ENCODE measurements at places on chromosomes 6 and 20.

DNA sequence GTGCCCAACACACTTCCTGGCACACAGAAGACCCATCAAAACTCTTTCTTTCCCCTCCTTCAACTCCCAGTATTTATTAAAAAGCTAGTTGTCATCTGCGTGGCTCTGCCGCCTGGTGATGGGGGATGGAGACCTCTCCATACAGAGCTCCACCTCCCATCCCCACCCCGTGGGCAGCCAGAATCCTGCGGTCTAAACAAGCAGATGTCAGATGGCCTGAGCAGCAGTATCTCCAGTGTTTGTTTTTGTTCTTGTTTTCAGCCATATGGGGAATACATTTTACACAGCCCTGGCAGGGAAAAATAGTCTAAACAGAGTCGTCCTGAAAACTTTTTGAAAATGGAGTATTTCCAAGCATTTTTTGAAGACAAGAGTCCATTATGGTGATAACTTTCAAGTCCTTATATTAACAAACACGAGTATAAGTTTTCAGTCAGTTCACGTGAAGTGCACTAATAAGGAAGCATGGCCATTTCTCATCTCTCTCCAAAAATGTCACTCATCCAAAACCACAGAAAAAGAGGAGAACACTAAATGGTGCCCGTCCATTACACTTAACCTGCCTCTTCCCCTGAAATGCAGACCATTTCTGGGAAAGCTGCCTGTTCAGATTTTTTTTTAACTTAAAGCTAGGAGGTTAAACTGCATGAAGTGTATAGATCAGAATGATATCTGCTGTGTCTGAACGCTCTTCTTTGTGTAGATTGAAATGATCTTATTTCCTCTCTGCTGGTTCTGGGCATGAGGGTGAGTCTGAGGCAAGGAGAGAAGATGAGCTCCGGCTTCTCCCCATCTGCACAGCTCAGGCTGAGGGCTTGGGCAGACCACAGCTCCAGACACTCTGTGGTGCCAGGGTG, 91.0 kb downstream of the TCP11 start:
- no peak for DNase-seq

DNA sequence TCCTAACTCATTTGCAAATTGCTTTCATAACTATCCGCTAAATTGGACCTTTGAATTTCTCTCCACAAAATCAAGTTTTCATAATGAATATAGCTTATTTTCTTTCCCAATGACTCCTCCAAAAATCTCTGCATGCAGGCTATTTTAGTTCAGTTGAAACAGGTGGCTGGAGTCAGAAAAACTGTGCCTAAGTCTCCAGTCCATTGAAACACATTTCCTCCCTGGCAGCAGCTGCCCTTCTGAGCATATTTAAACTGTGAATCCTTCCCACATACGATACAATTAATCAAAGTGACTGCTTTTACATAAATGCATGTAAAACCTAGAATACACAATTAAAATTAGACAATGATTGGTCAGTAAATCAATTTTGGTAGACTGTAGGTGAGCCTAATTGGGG, 344.6 kb upstream of the MARCKS start:
- DNase-seq: no peak

GRCh38 chr6:22929311-22929985, 360.1 kb downstream of the HDGFL1 start:
- DNase-seq: no peak

- DNase-seq: no peak
Measured at GRCh38 chr6:53982366-53983050, 128.7 kb upstream of the MLIP start.

DNA sequence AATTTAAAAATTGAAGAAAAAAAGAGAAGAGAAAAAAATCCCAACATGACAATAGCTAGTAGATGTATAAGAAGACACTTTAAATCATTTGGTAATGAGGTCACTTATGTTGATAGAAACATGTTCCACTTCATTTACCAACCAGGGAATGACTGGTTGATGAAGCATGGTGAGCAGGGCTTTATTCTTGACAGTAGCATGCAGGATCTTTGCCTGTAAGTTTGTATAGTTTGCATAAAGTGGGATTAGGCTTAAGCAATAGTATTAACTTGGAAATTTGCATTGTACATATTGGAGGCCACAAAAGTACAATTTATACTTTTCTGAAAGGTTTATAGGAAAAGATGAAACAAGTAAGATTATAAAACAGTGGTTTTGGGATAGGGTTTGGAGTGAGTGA, 67.0 kb downstream of the NOX3 start:
- DNase-seq: no peak
